ENCODE measurements at places on chromosomes 4 and X.

GRCh38 chr4:43089730-43090129 is 197.2 kb downstream of the GRXCR1 start:
- DNase-seq: no peak

- no peak for DNase-seq
These were observed 54.7 kb downstream of the OTC start for GRCh38 chrX:38407126-38407525.

- no peak for DNase-seq
These were observed 49.7 kb upstream of the ELOVL6 start for GRCh38 chr4:110248100-110248499.

GRCh38 chrX:13498238-13498637 is 71.2 kb upstream of the EGFL6 start:
- no peak for DNase-seq

- DNase-seq: no peak
These were observed 52.5 kb downstream of the HS3ST1 start for GRCh38 chr4:11376146-11376545.

GRCh38 chr4:8044699-8045098 is 105.0 kb upstream of the AFAP1 start:
- DNase-seq: no peak

DNA sequence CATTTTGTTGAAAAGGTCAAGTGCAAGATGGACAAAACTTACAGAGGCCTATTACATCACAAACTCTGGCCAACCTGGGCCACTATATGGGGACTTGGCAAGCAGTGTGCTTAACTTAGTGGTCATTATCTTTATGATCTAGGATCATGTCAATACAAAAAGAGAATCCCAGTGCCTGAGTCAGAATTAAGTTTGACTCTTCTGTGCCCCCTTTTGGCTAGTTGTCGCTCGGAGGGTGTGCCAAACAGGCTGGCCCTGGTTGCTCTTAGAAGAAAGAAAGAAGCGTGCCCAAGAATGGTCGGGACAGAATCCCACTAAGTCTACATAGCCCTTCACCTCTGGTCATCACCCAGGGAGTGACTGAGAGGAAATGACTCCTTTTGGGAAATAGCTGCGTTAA is 100.1 kb downstream of the EIF4E start:
- peak; percentile 21 for DNase-seq

DNA sequence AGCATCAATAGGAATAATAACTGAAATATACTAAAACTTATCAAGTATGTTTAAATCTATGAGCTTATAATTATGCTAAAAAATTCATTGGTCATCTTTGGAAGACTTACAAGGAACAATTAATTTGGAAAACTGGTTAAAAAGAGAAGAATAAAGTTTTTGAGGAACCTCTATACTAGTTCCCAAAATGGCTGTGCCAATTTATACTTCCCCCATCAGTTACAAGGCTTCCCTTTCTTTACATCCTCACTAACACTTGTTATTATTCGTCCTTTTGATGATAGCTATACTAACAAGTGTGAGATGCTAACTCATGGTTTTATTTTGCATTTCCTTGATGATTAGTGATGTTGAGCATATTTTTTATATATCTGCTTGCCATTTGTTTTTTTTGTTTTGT is 17.1 kb downstream of the OGT start:
- DNase-seq: no peak

DNA sequence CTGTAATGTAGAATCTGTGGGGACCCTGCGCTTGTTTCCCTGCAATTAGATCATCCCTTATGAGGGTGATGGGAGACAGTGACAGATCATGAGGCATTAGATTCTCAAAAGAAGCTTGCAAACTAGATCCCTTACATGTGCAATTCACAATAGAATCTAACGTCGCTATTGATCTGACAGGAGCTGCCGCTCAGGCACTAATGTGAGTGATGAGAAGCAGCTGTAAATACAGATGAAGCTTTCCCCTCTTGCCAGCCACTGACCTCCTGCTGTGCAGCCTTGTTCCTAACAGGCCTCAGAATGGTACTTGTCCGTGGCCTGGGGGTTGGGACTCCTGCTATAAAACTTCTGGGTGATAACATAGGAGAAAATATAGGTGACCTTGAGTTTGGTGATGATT is 1076.8 kb downstream of the PDHA2 start:
- no peak for DNase-seq

GRCh38 chr4:74764119-74764518 is 30.2 kb downstream of the BTC start:
- DNase-seq: no peak

DNA sequence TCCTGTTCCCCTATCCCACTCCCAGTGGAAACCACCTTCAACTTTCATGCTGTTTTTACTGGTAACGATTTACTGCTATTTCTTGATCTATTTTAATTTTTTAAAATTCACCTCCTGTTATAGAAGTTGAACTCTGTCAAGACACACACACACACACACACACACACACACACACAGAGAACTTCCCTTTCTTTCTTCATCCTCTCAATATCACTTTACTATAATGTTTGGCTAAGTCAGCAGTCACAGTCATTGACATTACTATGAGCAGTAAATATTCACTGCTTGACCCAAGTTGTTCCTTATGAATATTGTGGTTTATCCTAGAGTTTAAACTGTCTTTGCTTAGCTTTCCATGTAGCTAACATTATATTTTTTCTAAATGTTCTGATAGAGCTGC is 24.0 kb upstream of the SGMS2 start:
- DNase-seq: no peak

DNA sequence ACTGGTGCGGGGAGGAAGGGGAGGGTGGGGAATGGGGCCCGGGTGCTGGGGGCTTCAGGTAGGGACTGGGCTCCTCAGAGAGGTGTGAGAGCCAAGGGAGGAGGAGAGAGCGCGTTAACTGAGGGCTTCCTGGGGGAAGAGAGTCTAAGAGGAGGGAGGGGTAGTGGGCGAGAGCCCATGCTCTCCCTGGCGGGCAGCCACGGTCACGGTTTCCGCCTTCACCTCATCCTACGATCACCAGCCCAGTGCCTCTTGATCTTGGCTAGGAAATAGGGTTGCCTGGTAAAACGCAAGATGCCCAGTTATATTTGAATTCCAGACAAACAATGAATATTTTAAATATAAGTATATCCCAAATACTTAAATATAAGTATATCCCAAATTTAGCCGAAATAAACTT is 60.8 kb upstream of the GRPEL1 start:
- DNase-seq: no peak

- no peak for DNase-seq
These were observed 754.7 kb downstream of the KCTD8 start for GRCh38 chr4:43693876-43694275.

GRCh38 chr4:139833151-139833910 is 167.7 kb downstream of the MGST2 start:
- DNase-seq: no peak

GRCh38 chr4:114519368-114519767 is 79.2 kb upstream of the UGT8 start:
- DNase-seq: no peak

DNA sequence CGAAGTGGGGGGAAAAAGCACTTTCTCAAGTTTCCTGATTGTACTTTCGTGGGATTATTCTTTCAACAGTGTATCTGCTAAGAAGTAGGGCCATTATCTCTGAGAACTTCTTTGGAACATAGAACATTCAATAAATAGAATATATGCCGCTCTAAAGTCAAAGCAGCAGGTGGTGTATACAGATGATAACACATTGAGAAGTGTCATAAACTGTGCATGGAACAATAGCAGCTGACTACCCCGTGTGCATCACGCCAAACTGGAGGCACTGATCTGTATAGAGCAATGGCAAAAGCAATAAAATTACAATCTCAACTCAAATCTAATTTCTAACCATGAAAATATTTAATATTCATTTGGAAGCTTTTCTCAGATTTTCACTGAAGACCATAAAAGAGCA is 175.3 kb downstream of the DCTD start:
- no peak for DNase-seq

DNA sequence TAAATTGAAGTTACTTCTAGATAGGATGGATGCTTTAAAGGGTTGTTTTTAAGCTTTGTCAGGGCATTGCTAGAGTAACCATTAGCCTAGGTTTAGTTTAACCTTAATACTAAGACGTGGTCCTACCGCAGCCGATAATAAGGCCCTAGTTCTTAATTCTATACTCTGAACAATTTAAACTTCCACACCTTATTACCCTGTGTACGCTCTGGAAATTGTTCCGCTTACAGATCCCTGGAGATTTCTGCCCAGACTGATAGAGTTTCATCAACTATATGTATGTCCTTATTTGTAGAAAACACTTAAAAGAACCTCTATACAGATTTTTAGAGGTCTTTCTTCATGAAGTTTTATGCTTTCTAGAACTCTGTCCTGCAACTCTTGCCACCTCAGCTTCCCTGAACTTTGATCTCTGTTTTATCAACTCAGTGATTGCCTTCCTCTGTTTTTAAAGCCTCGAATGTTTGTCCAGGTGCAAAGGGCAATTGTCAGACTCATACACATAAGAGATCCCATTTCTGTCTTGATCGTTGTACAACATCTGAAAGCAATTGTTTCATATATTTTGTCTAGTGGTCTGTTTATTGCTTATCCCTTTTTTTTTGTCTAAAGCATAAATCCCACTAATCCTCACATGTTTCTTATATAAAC is 71.1 kb upstream of the VCX start:
- no peak for DNase-seq

DNA sequence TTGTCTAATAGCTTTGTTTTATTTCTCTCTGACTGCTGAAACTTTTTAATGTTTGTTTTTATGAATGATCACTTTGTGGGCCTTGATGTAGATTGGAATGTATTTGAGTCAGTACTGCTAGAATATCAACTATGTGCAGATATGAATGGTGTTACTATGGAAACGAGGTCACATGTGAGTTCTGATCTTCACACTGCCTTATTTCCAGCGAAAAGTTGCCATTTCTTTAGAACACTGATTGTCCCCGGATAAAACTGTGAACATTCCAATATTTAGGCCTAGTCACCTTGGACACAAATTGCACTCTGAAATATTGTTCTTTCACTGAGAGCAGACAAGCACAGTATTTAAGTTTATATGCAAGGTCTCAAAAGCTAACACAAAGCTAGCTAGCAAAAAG is 27.2 kb upstream of the MAGED1 start:
- no peak for DNase-seq

- no peak for DNase-seq
These were observed 18.8 kb upstream of the SYNPO2 start for GRCh38 chr4:118869808-118870342.

DNA sequence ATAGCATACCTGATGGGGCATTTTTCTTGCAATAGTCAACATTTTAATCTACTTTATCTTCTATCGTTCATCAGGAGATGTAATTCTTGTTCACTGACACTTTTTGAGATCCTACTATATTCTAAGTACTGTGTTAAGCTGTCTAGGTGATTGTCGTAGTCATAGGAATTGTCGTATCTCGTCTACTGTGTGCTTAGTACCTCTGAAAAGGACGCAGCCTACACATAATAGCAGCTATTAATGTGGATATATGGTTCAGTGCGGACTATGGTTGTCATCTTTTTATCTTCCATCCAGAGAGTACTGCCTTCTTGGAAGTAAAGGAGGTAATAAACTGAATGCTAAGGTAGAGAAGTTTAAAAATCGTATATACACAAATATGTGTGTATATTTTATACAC is 21.9 kb upstream of the CFAP299 start:
- no peak for DNase-seq

DNA sequence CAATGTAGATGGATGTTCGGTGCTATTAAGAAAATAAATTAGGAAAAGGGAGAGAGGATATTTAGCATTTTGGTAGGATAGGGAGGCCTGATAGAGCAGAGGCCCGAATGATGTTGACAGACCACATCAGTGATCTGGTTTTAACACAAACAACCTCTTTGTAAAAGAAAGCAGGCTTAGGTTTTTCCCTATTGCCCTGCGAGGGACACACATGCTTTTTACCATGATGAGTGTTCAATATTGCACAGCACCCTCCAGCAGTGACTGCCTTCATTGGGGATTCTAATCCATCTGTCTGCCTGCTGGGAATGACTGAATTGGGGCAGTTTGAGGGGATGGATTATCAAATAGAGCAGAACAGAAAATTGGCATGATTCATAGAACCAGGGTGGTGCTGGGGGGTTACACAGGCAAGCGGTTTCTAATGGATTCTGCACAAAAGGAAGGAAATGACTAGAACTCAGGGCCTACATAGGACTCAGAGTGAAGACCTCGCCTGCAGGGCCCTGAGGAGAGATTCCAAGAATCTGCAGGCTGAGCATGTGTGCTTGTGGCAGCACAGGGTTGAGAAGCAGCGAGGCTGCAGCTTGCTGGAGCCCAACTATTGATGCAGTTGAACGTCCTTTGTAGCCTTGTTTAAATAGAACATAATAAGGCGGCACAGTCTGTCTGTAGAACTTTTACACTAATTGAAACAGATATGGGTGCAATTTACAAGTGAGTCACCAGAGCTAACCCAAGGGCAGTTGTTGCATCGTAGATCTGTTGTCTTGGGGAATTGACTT is 58.0 kb downstream of the RHOH start:
- DNase-seq: no peak

All from stimulated activated CD4-positive, alpha-beta T cell treated with anti-CD3 and anti-CD28 coated beads, Interleukin-4, amount 100 ng/mL, for 4 hours (primary cell).